ENCODE measurements at places on chromosomes 6 and 20. TPM values are rescaled to one million over a fixed set of nuclear protein-coding genes. Genes with fewer than 3 reads are reported as not detected.

BMP5 gene
- total RNA-seq = not detected

SRMS gene
- not detected for total RNA-seq

VARS1 gene
- 123 TPM for total RNA-seq

POU3F2 gene
- not detected for total RNA-seq

CLDN20 gene
- total RNA-seq = not detected

CDK5RAP1 gene
- 26.1 TPM for total RNA-seq

CHMP4B gene
- 37.4 TPM for total RNA-seq

ZBTB2 gene
- total RNA-seq = 5.0 TPM

CSE1L gene
- total RNA-seq = 113 TPM

RNF182 gene
- 0.30 TPM for total RNA-seq

PET117 gene
- total RNA-seq = 10.7 TPM

PRRT1 gene
- 0.09 TPM for total RNA-seq

HMGN4 gene
- total RNA-seq = 96.4 TPM

SMIM29 gene
- total RNA-seq = 28.6 TPM

RAET1E gene
- total RNA-seq = not detected

PRSS35 gene
- 18.7 TPM for total RNA-seq

BNIP5 gene
- total RNA-seq = not detected

HSPA12B gene
- not detected for total RNA-seq

FRS3 gene
- total RNA-seq = 1.2 TPM

XRN2 gene
- 86.7 TPM for total RNA-seq

NRSN1 gene
- not detected for total RNA-seq

C20orf96 gene
- total RNA-seq = 4.1 TPM

BACH2 gene
- 1.5 TPM for total RNA-seq
